T-helper 9 cell (primary cell): ENCODE measurements at places on chromosomes 3 and 15.

GRCh38 chr15:66573348-66573718, 7.5 kb upstream of the LCTL start:
- DNase-seq, result no peak

DNA sequence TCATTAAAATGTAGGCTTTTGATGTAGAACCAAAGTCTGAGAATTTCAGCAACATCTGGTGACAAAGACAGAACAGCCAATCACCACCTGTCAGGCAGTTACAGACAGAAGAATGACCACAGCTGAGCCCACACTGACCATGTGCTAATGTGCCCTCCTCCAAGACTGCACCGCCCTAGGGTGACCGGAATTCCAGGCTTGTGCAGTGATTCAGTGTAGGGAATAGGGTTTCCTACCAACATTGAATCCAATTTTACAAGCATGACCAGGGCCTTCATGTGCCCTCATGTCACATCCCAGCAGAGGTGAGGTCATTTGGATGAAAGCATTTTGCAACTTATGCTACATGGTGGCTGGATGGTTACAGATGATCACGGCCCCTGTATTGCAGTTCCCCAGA, 412.5 kb downstream of the SOX2 start:
- no peak for DNase-seq

- no peak for DNase-seq
These were observed 31.9 kb downstream of the SPATA16 start for GRCh38 chr3:173109143-173109542.

- DNase-seq, result no peak
These were observed 15.6 kb downstream of the CLEC3B start for GRCh38 chr3:45041666-45042065.

DNA sequence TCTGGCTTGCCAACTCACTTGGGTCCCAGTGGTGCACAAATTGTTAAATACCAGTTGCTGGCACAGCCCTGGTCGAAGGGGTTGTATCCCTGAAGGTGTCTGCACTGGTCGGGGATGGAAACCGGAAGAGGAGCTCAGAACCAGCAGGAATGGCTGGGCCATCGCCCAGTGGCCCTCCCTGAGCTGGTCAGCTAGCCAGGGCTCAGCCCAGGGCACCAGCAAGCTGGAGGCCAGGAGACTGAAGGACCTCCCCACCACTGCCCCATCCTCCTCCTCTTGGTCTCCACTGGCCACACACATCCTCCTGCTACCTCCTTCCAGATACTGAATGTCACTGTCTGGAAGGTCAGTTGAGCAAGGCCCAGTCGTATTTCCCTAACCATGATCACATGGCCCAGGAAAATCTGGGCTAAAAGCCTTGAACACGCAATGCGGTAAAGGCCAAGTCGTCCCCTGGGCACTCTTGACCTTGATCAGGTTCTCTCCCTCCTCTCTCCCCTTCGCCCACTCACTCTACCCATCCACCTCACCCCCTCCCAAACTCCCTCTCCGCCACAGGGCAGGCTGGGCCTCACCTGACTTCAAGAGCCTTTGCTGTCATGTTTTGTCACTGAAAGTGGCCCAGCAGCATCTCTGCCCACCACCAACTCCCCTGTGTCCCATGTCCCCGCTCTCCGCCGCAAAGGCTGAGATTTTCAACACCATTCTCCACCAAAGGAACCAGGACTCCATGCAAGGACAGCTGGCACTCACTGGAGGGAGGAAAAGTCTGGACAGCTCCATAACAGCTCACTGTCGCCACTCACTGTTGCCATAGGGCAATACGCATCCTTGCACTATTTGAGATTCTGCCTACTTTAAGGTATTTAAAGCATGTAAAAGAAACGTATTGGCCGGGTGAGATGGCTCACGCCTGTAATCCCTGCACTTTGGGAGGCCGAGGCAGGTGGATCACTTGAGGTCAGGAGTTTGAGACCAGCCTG, 12.1 kb downstream of the ZDHHC19 start:
- no peak for DNase-seq

DNA sequence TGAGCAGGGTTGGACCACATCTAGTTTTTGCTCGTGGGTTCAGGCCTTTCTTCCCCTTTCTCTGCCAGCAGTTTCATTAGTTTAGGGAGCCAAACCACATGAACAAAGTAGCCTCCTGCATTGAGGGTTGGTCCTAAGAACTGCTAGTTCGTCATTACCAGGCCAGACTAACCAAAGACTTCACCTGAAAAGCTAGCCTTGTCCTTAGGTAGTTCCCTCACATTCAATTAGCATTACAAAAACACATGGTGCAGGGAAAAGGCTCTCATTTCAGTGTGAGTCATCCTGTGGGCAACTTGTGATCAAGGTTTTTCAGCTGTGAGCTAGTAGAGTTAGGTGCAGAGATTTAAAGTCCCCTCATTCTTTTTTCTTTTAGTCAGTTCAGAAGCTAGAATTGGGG, 279.3 kb upstream of the CTNNB1 start:
- no peak for DNase-seq
